Left ventricle myocardium inferior (tissue), 1 donor: ENCODE measurements at places on chromosomes 4 and X. TPM values are rescaled to one million over a fixed set of nuclear protein-coding genes. Genes with fewer than 3 reads are reported as not detected.

- DNase-seq, result no peak
Observed at GRCh38 chrX:31929366-31929765, 857.5 kb upstream of the FTHL17 start.

- DNase-seq, result no peak
Observed at GRCh38 chrX:106901341-106901740, 1.8 kb downstream of the RIPPLY1 start.

DNA sequence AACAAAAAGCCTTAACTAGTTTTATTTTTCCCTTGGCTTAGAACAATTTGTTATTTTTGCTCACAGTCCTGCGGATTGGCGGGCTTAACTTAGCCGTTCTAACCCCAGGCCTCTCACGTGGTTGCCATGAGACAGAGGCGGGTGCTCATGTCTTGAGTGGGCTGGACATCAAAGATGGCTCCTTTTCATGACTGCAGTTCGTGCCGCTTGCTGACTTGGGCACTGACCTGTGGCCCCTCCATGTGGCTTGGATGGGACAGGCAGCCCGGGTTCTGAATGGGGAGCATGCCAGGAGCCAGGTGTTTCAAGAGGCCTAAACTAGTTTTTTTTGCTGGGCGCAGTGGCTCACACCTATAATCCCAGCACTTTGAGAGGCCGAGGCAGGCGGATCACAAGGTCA lies 40.7 kb downstream of the CDS1 start:
- DNase-seq, result no peak

NPY2R gene
- total RNA-seq, result not detected

NPY5R gene
- 0.25 TPM for total RNA-seq

SPINK2 gene
- 0.80 TPM for total RNA-seq
